Vagina (tissue), 2 donors: ENCODE measurements at places on chromosomes 3 and 15. TPM values are rescaled to one million over a fixed set of nuclear protein-coding genes. Genes with fewer than 3 reads are reported as not detected.

The CNTN3 gene
- total RNA-seq, result not detected

The FOXB1 gene
- not detected for total RNA-seq

DNA sequence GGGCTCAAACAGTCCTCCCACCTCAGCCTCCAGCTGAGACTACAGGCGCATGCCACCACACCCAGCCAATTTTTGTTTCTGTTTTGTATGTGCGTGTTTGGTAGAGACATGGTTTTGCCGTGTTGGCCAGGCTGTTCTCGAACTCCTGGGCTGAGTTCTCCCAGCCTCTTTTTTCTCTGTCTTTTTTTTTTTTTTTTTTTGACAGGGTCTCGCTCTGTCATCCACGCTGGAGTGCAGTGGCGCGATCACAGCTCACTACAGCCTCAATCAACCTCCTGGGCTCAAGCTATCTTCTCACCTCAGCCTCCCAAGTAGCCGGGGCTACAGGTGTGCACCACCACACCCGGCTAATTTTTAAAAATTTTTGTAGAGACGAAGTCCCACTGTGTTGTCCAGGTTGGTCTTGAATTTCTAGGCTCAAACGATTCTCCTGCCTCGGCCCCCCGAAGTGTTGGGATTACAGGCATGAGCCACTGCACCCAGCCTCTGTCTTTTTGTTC, 867 bp upstream of the DCAF1 start:
- DNase-seq, result no peak
- H3K4me3 ChIP-seq, result peak overlapping the region; percentile 84
- H3K36me3 ChIP-seq, result no peaks in the 10 kb centered on the region

DNA sequence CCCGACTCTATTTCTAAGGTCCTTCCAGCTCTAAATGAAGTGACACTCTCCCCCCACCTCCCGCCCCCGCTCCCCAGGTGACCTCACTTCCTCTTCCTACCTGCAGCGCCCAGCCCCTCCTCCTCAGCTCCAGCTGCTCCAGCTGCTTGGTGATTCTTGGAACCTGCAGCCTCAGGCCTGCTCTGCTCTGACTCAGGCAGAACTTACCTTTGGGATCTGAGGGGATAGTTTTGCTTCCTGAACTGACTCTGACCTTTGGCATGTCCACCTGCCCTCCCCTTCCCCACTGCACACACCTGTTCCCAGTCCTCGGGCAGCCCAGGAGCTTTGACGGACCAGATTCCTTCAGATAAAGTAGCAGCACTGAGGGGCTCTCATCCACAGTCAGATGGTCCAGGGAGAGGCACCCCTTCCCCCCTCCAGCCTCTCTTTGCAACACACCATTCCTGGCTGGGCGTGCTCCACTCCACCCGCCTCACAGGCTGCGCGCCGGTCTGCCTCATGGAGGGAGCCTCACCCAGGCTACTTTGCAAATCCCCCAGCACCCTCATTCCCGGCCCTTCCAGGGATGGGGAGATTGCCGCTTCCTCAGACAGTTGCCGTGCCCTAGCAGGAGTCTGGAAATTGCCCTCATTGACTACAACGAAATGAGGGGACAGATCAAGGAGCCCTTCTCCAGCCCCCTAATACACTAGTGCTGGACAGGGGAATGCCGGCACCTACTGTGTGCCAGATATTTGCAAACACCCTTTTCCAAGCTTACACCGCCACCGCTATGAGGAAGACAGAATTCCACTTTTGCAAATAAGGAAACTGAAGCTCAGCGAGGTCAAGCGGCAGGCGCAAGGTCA, 692 bp upstream of the C15orf39 start:
- H3K36me3 ChIP-seq, result peaks cover under 1% of the 10 kb centered on the region
- H3K4me1 ChIP-seq, result peaks cover 55% of the 10 kb centered on the region
